Type B pancreatic cell (in vitro differentiated cells): ENCODE measurements at places on chromosomes 4 and X. TPM values are rescaled to one million over a fixed set of nuclear protein-coding genes. Genes with fewer than 3 reads are reported as not detected.
A peak's percentile ranks its signal among the peaks of the same experiment; 100 is the strongest.

IL1RAPL1 gene
- 0.48 and 2.6 TPM in 2 replicates for total RNA-seq

PRR32 gene
- 0.48 TPM in 1 of 2 replicates, not detected in the other for total RNA-seq

DNA sequence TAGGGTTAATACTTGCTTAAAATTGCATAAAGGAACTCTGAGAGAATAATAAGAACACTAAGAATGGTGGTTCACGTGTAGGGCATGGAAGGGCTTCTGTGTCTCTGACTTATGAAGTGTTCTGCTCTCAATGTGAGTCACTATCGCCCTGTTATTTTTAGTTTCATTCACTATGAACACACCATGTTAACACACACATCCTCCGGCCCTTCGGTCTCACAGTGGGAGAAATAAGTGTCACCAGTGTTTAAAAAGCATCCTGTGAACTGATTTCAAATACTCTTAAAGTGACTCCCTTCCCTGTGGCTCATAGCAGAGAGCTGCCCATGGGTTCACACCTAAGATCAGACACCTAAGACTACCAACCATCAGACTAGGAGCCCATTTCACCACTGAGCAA lies 33.8 kb upstream of the FGFBP2 start:
- no peaks in the 10 kb centered on the region for H3K36me3 ChIP-seq
- H3K4me3 ChIP-seq, result no peak overlapping the region
- no peak overlapping the region for H3K27ac ChIP-seq
- no peak for DNase-seq
- no peaks in the 10 kb centered on the region for H3K27me3 ChIP-seq

EVC gene
- total RNA-seq, result 14.5 and 29.2 TPM in 2 replicates

DNA sequence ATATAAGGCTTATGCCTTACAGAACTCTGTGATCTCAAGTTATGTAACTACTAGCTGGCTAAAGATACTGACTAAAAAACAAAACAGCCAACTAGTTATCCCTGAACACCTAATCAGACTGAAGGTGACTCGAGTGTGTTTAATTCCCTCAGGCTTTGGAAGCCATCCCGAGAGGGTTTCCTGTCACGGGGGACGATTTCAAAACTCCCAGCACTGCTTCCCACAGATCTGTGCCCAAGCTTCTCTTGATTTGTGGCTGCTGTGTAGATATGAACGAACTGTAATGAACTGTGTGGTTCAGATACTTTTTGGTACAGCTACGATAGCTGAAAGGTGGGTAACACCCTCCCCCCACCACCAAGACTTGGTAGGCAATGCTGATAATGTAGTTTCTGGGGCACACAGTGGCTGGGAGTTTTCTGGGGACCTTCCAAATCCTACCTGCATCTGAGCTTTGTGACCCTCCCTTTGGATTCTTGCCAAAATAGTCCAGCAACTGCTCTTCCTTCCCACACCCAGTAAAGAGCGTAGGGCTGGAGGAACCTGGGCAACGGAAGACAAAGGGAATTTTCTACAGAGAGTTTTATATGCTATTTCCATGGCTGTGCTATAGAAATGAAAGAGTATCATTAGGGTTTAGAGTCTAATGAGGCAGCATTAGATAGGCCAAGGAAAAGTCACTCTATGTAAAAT lies 148.8 kb downstream of the MGST2 start:
- peaks cover 46% of the 10 kb centered on the region for H3K4me1 ChIP-seq
- peak overlapping the region; percentile 53 for H3K4me3 ChIP-seq
- H3K27me3 ChIP-seq, result no peaks in the 10 kb centered on the region
- H3K27ac ChIP-seq, result peak overlapping the region; percentile 31
- peaks cover 3% of the 10 kb centered on the region for H3K36me3 ChIP-seq

GRCh38 chrX:63958134-63958865 lies 173.3 kb upstream of the ARHGEF9 start:
- no peaks in the 10 kb centered on the region for H3K36me3 ChIP-seq
- DNase-seq, result no peak
- H3K27ac ChIP-seq, result no peak overlapping the region
- no peaks in the 10 kb centered on the region for H3K4me1 ChIP-seq

GRCh38 chr4:178808106-178808505 lies 1365.9 kb upstream of the AGA start:
- no peaks in the 10 kb centered on the region for H3K36me3 ChIP-seq
- H3K4me3 ChIP-seq, result no peak overlapping the region
- no peak for DNase-seq
- H3K27ac ChIP-seq, result no peak overlapping the region
- H3K27me3 ChIP-seq, result peaks cover 1% of the 10 kb centered on the region

- DNase-seq, result no peak
- no peaks in the 10 kb centered on the region for H3K27me3 ChIP-seq
- H3K4me3 ChIP-seq, result no peak overlapping the region
- no peaks in the 10 kb centered on the region for H3K36me3 ChIP-seq
- no peaks in the 10 kb centered on the region for H3K4me1 ChIP-seq
These were observed 30.9 kb downstream of the PAGE2 start for GRCh38 chrX:55119712-55120111.

DNA sequence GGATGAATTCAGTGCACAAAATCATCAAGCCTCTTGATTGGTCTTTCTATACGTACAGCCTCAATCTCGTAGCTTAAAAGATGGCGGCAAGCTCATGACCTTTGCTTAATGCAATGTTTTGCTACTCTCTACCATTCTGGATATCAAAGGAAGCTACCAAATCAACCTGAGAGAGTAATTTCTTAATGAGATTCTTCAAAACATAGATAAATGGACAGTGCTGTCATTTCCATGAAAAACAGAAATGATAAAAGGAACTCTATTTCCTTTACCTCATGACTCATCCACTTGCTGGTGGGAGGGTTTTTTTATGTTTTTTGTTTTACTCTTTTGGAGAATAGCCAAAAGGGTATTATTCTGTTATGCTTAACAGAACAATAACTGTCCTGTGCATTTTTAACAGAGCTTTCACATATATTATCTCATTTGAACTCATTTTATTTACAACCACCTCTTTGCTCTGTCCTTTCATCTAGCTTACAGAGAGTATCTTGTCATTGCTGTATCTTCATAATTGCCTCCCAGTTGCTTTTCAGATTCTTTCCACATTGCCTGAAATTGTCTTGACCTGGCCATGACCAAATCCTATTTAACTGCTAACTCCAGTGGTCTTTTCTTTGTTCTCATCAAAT lies 138.6 kb upstream of the GPR101 start:
- H3K27ac ChIP-seq, result no peak overlapping the region
- DNase-seq, result no peak
- H3K4me3 ChIP-seq, result no peak overlapping the region
- H3K36me3 ChIP-seq, result no peaks in the 10 kb centered on the region
- no peaks in the 10 kb centered on the region for H3K27me3 ChIP-seq

DNA sequence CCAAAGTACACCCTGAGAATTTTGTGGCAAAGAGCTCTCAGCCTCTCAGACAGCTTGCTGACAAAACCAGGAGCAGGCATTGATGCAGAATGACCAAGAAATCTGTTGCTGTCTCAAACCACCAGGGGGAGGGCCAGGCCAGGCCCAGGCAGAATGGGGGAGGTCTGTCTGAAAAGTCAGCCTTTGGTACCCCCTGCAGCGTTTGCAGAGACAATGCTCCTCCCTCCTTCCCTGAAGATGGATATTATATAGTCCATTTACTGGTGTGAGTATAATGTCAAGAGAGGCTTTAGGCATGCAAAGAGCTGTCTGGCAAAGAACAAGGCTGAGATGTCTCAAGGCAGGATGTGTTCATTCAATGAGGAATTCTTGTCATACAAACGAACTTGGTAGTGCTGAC lies 52.9 kb upstream of the TRPC5OS start:
- H3K27ac ChIP-seq, result no peak overlapping the region
- H3K36me3 ChIP-seq, result no peaks in the 10 kb centered on the region
- no peaks in the 10 kb centered on the region for H3K4me1 ChIP-seq
- DNase-seq, result no peak
- H3K4me3 ChIP-seq, result no peak overlapping the region

DNA sequence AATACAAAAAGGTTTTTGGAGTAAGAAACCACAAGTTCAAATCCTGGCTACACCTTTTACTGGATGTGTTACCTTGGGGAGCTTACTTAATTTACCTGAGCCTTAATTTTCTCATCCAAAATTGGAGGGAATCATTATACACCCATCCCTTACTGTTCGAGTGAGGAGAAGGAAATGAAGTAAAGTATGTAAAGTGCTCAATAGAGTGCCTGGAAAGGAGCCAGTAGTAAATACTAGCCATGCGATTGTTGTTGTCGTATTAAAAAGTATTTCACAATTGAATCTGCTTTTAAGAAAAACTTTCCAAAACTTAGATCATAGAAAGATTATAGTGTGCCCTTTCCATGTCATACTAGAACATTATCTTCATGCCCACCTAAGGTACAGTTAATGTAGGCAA lies 124.5 kb downstream of the ATXN3L start:
- H3K36me3 ChIP-seq, result no peaks in the 10 kb centered on the region
- no peak overlapping the region for H3K27ac ChIP-seq
- H3K4me3 ChIP-seq, result no peak overlapping the region
- H3K27me3 ChIP-seq, result no peaks in the 10 kb centered on the region

DNA sequence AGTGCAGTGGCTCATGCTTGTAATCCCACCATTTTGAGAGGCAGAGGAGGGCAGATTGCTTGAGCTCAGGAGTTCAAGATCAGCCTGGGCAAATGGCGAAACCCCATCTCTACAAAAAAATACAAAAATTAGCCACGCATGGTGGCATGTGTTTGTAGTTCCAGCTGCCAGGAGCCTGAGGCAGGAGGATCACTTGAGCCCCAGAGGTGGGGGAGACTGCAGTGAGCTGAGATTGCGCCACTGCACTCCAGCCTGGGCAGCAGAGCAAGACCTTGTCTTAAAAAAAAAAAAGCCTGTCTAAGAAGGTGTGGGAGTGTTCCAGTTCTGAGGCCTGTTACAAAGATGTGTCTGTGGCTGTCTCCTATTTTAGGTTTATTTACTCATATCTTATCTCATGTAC lies 38.0 kb downstream of the PI4K2B start:
- peaks cover 14% of the 10 kb centered on the region for H3K36me3 ChIP-seq
- no peak for DNase-seq
- no peak overlapping the region for H3K27ac ChIP-seq
- no peak overlapping the region for H3K4me3 ChIP-seq
- no peaks in the 10 kb centered on the region for H3K27me3 ChIP-seq

CDKL2 gene
- total RNA-seq, result 0.71 and 2.6 TPM in 2 replicates

- peak overlapping the region; percentile 91 for H3K27ac ChIP-seq
- peaks cover 25% of the 10 kb centered on the region for H3K4me1 ChIP-seq
- peaks cover 3% of the 10 kb centered on the region for H3K27me3 ChIP-seq
- H3K4me3 ChIP-seq, result peak overlapping the region; percentile 94
- DNase-seq, result no peak
These were observed 497 bp upstream of the GRPEL1 start for GRCh38 chr4:7068279-7068842.

FGF5 gene
- 0.75 and 0.76 TPM in 2 replicates for total RNA-seq

DNA sequence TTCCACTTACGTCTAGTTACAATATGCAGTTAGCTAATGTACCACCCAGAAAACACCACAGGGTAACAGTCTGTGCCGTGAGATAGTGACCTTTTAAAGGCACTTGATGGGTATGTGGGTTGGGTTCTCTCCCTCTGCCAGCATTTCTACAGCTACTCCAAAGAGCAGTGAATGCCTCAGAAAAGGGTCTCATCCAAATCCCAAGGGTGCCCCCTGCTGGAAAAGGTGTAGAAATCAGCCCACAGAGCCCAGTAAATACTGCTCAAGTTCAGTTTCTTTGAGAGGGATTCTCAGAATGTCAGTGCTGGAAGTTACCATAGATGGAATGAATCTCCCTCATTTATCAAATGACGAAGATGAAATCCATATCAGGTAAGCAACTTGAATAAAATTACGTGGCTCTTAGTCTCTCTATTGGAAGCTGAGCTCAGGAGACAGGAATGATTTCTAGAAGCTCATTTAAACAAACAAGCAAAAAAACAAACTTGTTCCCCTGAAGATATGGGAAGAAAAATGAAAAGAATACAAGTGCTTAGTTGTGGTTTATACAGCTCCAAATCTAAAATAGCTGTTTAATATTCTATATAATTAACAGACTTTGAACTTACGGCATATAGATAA lies 9.5 kb downstream of the RNF175 start:
- peaks cover 6% of the 10 kb centered on the region for H3K4me1 ChIP-seq
- no peak overlapping the region for H3K27ac ChIP-seq
- peaks cover 8% of the 10 kb centered on the region for H3K27me3 ChIP-seq
- H3K4me3 ChIP-seq, result no peak overlapping the region

EGFL6 gene
- 0.40 and 4.5 TPM in 2 replicates for total RNA-seq

DNA sequence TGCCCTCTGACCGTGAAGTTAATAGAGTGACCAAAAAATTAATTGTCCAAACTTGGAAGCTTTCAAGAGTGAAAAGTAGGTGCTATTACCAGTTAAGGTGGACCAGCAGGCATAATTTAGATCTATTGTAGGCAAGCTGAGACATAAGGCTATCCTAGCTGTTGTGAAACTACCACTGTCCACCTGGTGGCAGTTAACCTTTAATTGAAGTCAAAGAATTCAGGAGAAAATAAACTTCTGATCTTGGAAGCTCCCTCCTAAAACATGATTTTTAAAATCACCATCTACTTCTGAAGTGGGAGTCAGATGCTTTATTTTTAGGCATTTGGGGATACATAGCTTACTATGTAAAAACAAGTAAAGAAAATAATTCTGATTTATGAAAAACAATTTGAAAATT lies 636.3 kb upstream of the HTR2C start:
- no peak for DNase-seq
- no peak overlapping the region for H3K27ac ChIP-seq
- H3K4me3 ChIP-seq, result no peak overlapping the region
- no peaks in the 10 kb centered on the region for H3K4me1 ChIP-seq
- H3K36me3 ChIP-seq, result no peaks in the 10 kb centered on the region

DNA sequence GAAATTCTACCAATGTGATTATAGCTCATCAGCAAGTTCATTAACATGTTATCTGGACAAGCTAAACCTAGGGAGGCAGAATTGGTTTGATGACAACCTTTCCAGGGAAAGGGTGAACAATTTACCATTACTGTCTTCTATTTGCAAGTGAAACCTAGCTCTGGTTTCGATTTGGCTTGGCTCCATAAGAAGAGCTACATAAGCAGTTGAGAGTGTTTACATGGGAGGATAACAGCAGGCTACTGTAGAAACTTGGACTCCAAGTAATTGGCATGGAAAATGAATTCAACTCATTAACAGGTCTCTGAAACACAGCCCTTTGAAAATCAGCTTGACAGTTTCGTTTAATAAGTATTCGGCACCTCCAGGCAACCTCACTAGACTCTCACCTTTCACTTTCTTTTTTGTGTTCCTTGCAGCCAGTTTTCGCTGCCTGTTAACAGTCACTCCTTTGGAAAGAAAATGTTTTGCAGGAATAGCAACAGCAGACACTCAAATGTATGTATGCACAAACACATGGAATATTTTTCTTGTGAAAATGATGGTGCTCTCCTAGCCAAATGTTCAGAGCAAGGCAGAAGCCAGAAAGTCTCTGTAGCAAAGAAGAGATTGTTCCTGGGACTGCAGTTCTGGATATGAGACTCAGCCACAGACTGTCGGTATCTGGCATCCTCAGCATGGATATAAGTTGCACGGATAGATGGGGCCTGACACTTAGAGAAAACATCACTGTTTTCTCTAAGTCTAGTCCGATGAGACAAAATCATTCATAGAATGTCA lies 27.5 kb downstream of the POU3F4 start:
- H3K4me1 ChIP-seq, result no peaks in the 10 kb centered on the region
- H3K27me3 ChIP-seq, result no peaks in the 10 kb centered on the region
- no peaks in the 10 kb centered on the region for H3K36me3 ChIP-seq
- no peak overlapping the region for H3K27ac ChIP-seq

- no peak overlapping the region for H3K4me3 ChIP-seq
- no peaks in the 10 kb centered on the region for H3K27me3 ChIP-seq
- H3K4me1 ChIP-seq, result no peaks in the 10 kb centered on the region
These were observed 162.1 kb downstream of the KDM6A start for GRCh38 chrX:45035071-45035470.

EFHC2 gene
- 0.21 and 2.1 TPM in 2 replicates for total RNA-seq

GRCh38 chr4:39539089-39539611 lies 11.9 kb upstream of the UGDH start:
- no peak for DNase-seq
- H3K36me3 ChIP-seq, result peaks cover 22% of the 10 kb centered on the region
- peak overlapping the region; percentile 5 for H3K27ac ChIP-seq
